NCI-H460 (cell line): ENCODE measurements at places on chromosomes 7 and 10. TPM values are rescaled to one million over a fixed set of nuclear protein-coding genes. Genes with fewer than 3 reads are reported as not detected.
A peak's percentile ranks its signal among the peaks of the same experiment; 100 is the strongest.

Gene PODXL
- total RNA-seq: 2.3 and 3.1 TPM in 2 replicates

Gene ZP3
- 14.7 and 20.2 TPM in 2 replicates for total RNA-seq

Gene MINPP1
- 36.6 and 39.6 TPM in 2 replicates for total RNA-seq

Gene OGDH
- total RNA-seq: 54.1 and 63.3 TPM in 2 replicates

Gene DPP6
- total RNA-seq: not detected in 2 replicates

Gene CLCN1
- 0.07 TPM in 1 of 2 replicates, not detected in the other for total RNA-seq

- no peak for DNase-seq
These were observed 754.0 kb downstream of the KCNMA1 start for GRCh38 chr10:76883596-76883995.

GRCh38 chr10:96254976-96255375 is 16.4 kb downstream of the BLNK start:
- no peak for DNase-seq

DNA sequence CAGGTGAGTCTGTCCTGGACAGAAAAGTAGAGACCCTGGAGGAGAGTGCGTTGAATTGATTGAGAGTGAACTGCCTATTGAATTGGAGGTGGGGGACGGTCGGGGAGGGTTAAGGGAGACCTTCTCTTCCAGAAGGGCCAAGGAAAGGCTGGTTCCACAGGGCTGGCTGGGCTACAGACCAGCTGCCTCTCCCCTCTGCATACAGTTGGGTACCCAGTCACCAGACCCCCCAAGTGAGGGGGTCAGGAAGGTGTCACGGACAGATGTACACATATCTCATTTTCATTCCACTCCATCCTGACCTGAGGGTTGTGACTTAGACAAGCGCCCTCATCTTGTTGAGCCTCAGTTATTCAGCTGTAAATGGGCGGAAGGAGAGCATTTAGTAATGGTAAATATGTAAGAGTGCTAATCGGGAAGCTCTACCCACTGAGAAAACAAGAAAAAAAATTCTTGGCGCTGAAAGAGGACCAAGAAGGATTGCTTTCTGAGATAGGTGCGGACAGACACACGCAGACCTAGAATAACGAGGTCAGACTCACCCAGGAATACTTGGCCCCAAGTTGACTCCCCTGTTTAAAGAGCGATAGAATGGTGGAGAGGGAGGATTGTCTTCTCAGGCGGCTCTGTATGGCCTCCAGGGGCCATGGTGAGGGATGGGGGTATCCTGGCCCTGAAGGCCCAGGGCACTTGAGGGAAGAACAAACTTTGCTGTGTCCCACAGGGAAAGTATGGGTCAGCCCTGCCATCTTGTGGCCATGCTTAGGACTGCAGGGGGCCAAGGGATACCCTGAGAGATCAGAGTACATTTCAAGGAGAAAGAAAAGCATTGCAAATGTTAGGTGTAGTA is 7.2 kb upstream of the MBL2 start:
- peak; percentile 56 for DNase-seq

- no peak for DNase-seq
These were observed 73.5 kb upstream of the EEPD1 start for GRCh38 chr7:36079446-36080025.

DNA sequence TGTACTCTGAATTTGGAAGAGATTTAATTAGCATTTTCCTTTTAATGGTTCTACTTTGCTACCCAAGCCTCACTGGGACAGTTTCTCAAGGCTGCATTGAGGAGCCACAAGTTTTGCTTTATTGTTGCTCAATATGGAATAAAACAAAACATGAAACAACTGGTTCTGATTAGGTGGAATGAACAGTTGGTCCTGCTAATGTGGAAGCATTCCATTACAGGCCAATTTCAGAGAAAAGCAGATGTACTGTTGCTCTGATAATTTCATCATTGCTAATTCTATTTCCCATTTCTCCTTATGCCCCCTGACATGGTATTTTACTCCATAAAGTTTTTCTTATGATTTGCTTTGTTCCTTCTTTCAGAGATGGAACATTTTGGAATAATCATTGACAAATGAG is 66.0 kb upstream of the PAPSS2 start:
- DNase-seq: no peak

- DNase-seq: no peak
These were observed 544.4 kb downstream of the SH2D4B start for GRCh38 chr10:81081887-81082620.

GRCh38 chr10:68955355-68955831 is 577 bp upstream of the DDX21 start:
- DNase-seq: no peak

GRCh38 chr7:66183700-66184099 is 21.4 kb upstream of the TPST1 start:
- DNase-seq: no peak

GRCh38 chr7:82419200-82419599 is 24.4 kb downstream of the CACNA2D1 start:
- DNase-seq: no peak

GRCh38 chr7:29369909-29370488 is 175.4 kb downstream of the CHN2 start:
- no peak for DNase-seq

DNA sequence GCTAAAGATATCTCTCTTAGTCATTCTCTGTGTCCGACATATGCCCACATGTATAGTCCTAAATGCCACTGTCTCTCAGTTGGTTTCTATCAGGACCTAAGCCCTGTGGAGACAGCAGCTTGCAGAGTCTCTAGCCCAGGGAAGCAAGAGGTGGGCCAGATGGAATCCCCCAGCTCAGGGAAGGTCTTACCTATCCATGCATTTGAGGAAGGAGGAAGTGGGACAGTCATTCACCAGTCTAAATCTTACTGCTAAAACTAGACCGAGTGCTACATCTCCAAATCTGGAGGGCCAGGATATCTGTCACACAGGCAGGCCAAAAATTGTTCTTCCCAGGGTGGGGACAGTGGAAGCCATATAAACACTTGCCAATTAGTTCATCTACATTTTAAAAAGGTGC is 26.4 kb upstream of the HERPUD2 start:
- DNase-seq: no peak

DNA sequence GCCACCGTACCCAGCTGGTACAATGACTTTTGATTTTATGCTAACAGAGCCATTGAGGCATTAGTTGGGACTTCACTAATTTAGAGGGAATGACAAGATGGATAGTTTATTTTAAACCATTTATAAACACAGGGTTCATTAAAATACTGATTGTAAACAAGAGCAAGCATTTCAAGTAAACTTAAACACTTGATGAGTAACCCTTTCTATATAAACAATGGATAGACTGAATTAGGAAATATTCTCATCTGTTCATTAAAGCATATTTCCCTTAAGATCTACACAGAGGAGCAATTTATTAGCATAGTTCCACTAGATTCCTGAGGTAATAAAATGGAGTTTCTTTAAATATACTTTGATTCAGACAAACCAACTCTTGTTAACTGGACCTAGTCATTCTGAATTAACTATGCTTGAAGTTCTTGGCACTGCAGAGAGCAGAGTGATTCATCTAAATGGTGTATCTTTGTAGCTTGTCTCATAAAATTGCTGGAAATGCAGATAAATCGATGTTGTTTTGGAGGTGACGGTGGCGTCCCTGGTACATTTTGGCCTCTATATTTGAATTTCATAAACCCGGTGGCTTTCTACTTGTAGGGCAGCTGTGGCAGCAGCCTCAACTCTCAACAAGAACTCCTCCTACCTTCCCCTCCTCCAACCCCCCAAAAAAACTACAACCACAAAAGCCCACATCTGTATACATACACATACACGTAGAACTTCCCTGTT is 15.4 kb upstream of the VDAC2 start:
- DNase-seq: no peak

- peak; percentile 87 for DNase-seq
These were observed 161.5 kb upstream of the AGR3 start for GRCh38 chr7:17043012-17043877.

GRCh38 chr7:47288060-47288459 is 293.9 kb downstream of the TNS3 start:
- no peak for DNase-seq

GRCh38 chr7:13800694-13801448 is 188.6 kb downstream of the ETV1 start:
- DNase-seq: no peak

DNA sequence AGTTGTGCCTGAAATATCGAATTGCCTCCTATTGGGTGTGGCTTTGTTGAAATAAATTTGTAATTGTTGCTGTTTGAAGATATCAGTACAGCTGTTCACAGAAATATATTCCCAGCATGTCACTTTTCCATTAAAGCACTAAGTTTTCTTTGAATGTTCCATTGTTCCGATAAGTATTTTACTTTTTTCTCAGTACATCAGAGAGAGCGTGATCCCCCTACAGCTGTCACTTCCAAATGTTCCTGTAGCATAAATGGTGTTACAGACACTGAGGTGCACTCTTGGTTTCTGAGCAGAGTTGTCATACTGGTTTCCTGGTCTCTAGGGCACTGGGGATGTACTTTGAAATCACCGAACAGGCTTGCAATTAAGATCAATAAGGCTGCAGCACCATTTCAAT is 189.2 kb downstream of the CCSER2 start:
- DNase-seq: no peak
